ENCODE measurements at places on chromosomes 3 and 15.

DNA sequence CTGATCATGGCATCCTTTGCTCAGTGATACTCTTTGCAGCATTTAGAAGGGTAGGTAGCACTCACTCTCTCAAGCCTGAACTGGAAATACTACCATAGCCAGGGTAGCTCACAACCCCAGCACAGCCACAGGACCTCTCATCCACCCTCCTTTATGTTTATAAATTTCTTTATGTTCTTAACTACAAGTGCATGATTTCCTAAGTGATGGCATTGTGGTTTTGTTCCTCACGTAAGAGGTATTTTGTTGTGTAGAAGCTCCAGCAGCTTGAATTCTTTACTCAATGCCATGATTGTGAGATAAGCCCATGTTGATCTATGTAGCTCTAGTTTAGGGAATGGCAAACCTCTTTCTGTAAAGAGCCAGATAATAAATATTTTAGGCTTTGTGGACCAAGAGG is 7.9 kb upstream of the RTP3 start:
- no peak for DNase-seq

- DNase-seq, result no peak
Observed at GRCh38 chr3:173641696-173642095, 244.2 kb downstream of the NLGN1 start.

DNA sequence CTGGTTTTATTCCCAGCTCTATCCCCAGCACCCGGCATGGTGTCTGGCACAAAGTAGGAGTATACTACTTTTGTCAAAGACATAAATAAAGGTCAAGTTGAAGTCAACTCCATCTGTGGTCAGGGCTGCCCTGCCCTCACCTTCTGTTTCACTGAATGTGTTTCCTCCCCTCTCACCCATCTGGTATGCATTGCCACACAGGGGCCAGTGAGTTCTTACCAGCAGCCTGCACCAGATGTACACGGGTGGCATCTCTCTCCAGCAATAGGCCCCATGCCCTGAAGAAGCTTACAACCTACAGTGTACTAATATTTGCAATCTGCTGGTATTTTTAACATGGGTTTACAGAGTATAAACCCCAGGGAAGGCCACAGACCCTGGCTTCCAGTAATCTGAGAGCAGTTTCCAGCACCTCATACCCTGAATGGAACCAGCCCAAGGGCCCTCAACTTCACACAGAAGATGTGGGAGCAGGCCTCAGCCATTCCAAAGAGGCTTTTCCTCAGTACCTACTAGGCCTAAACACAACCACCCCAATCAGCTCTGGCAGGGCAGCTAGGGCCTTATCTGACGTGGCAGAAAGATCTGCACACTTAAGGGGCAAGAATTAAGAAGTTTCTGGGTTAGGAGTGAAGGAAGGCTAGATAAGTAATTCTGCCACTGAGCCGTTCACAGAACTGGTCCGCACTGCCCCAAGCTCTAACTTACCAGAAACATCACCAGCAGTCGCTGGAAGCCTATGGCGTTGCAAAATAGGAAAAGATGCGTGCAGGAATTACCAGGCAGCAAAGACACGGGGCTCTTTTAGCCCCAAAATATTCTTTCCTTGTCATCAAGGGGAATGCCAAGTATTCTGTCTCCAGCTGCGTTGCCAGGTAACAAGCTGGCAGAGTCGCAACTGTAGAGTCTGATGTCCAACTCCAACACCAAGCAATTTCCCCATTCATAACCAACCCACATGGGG is 2.1 kb downstream of the IDH2 start:
- no peak for DNase-seq

DNA sequence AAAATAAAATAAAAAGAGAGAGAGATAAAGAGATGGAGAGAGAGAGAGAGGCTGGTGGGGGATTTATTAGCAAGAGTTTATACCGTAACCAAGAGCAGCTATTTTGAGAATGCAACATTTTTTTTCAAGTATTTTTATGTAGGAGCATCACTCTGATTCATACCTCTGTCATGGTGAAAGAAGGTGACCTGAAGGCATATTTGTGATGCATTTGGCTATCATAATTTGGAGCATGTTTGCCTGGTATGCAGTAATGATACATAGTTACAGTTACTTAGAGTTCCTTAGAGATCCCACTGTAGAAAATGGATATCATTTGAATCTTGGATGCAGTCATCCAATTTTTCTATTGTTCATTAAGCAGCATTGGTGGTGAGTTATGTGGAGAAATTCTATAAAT is 1472.4 kb downstream of the SI start:
- DNase-seq, result no peak

DNA sequence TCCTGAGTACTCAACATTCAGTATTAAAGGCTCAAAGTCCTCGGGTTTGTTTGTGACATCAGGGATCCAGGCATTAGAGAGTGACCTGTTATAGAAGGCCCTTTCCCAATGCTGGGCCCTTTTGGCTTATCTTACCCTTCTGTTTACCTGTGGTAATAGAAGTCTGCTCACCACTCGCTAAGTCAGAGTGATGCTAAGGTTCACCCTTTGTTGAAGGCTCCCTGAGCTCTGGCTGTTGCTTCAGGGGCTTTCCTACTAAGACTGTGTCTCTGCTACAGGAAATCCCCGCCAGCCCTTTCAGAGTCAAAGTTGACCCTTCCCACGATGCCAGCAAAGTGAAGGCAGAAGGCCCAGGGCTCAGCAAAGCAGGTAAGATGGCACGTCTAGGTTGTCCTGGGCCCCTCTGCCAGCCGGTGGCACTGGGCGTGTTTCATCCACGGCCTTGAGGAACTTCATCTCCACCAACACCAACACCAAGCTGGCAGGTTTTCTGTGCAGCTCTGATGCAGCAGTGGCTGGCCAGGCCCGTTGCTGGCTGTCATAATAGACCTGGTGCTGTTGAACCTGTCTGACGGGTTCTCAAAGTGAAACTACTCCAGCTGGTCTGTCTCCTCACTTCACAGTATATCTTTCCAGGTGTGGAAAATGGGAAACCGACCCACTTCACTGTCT is 99.1 kb downstream of the DNASE1L3 start:
- DNase-seq, result no peak

GRCh38 chr15:76866008-76866407 is 39.1 kb downstream of the SCAPER start:
- no peak for DNase-seq

- no peak for DNase-seq
Observed at GRCh38 chr15:84794162-84794547, 23.0 kb upstream of the ALPK3 start.

DNA sequence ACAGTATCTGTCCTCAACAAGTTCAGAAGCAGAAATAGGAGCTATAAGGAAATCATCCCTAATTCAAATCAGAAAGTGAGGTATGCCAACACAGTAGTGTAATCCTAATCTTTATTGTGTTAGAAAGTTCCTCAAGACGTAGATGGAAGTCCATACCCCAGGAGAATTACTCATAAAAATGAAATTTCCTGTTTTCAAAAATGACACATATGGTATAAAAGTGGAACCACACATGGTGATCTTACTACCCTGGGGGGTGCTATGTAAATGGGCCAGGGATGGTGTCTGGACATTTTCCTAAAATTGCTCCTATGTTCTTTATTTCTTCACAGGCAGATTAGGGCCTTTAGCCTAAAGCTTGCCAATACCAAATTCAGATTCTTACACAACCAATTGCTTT is 204.1 kb downstream of the ARRDC4 start:
- DNase-seq, result no peak

DNA sequence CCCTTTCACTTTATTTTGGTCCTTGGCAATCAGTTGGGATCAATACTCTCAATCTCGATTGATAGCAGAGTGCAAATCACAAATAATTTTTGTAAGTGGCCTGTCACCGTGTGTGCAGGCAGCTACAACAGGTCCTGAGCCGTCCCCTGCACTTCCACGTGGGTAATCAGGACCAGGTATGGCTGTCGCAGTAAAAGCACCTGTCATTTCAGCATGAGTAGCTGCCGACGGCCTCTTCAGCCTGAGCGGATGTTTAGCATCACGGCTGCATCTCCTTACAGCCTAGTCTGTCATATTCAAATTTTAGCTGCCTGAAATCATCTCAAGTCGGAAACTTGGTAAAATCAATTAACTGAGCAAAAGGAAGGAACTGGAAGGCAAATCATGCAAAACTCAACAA is 53.0 kb upstream of the FOXP1 start:
- DNase-seq, result no peak

GRCh38 chr15:73575636-73576247 is 57.4 kb downstream of the NPTN start:
- DNase-seq, result no peak

GRCh38 chr3:4532535-4533112 is 39.5 kb downstream of the ITPR1 start:
- no peak for DNase-seq

- no peak for DNase-seq
Observed at GRCh38 chr3:196643201-196643749, 3.8 kb downstream of the NRROS start.

GRCh38 chr3:38224357-38224756 is 41.3 kb upstream of the SLC22A13 start:
- no peak for DNase-seq

GRCh38 chr15:91228383-91228782 is 128.3 kb downstream of the SV2B start:
- DNase-seq, result no peak

GRCh38 chr15:91599261-91599660 is 254.2 kb upstream of the SLCO3A1 start:
- no peak for DNase-seq

GRCh38 chr15:71202712-71203111 is 87.4 kb downstream of the THSD4 start:
- DNase-seq, result no peak

DNA sequence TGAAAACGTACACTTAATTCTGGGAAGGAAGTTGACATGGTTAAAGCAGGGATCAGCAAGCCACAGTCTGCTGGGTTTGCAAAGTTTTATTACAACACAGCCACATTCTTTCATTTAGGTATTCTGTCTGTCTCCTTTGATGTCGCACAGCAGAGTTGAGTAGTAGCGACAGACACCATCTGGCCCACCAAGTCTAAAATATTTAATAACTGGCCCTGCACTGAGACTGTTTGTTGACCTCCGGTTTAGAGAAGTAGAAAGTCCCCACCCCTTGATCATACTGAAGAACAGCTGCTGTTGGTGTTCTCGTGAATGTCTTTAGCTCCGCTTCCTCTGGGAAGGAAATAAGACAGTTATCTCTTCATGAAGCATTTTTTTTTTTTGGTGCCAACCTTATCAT is 66.2 kb downstream of the MCTP2 start:
- DNase-seq, result no peak

DNA sequence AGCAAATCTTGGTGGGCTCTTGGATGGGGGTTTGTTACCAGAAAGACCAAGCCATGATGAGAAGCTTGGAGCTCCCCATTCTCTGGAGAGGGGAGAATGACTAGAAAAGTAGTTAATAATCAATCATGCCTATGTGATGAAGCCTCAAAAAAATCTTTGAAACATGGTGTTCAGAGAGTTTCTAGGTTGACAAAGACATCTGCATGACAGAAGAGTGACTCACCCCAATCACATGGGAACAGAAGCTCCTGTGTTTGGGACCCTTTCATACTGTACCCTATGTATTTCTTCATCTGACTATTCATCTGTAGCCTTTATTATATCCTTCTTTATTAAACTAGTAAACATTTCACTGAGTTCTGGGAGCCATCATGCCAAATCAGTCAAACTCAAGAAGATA is 87.4 kb downstream of the BCHE start:
- no peak for DNase-seq

- no peak for DNase-seq
Observed at GRCh38 chr15:55977231-55977630, 16.2 kb downstream of the NEDD4 start.

Measured in stimulated activated CD4-positive, alpha-beta T cell treated with anti-CD3 and anti-CD28 coated beads, Interleukin-12 subunit alpha, Interleukin-12 subunit beta, amount 100 ng/mL, for 24 hours (primary cell).